ENCODE measurements at places on chromosomes 6 and 20.
A peak's percentile ranks its signal among the peaks of the same experiment; 100 is the strongest.

- no peak for DNase-seq
Measured at GRCh38 chr20:5770231-5770986, 20.2 kb downstream of the SHLD1 start.

DNA sequence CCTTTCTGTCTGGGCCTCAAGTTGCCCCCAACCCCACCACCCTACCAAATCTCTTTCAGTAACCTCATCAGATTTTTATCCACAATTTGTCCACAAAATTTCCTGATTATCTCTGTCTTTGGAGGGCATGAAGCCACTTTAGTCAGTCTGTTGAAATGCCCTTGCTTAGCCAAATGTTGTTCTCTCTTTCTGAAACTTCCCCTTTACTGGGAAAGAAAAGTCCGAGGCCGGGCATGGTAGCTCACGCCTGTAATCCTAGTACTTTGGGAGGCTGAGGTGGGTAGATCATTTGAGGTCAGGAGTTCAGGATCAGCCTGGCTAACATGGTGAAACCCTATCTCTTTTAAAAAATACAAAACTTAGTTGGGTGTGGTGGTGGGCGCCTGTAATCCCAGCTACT, 33.8 kb downstream of the TOMM6 start:
- no peak for DNase-seq

- no peak for DNase-seq
Measured at GRCh38 chr6:16398587-16398986, 160.2 kb downstream of the GMPR start.

DNA sequence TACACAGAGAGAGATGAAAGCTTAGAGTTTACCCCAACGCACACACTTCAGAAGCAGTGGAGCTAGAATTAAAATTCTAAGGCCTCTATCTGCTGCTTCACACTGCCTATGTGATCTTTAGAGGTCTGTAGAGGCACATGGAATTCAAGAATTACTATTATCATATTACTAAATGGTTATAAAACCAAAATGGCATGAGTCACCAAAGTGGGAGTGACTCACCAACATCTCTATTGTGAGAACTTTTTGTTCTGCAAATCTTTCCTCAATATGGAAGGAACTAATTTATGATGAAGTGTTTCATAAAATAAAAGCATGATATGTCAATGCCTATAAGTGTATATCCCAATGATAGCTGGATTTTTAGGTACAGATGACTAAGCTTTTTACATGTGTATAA, 28.5 kb upstream of the TMEM244 start:
- no peak for DNase-seq

DNA sequence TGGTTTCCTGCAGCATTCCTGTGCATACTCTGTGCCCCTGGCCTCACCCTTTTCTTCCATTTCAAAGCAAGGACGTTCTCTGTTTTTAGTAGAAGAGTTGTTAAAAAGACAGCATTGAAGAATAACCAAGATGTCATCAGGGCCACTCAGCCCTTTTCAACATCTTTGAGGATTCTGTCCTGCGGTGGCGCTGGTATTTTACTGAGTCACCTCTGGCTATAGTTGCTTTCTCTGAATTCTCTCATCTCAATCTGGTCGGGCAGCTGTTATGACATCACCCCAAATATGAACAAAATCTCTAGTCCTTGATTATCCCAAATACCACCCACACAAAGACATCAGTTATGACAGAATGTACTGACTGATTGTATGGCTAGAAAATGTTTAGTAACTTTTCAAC, 204.2 kb downstream of the GRIK2 start:
- no peak for DNase-seq

- no peak for DNase-seq
Measured at GRCh38 chr6:152386131-152386530, 251.0 kb downstream of the SYNE1 start.

- DNase-seq = no peak
Measured at GRCh38 chr6:129860908-129861665, at the start of gene TMEM244. TMEM244 (minus strand) TSS chr6:129861315; CDS start chr6:129861188, 127 bp downstream.

GRCh38 chr6:92050216-92050615, 1369.1 kb downstream of the EPHA7 start:
- DNase-seq = no peak

- no peak for DNase-seq
Measured at GRCh38 chr20:5395932-5396727, 79.4 kb upstream of the PROKR2 start.

- DNase-seq = no peak
Measured at GRCh38 chr6:146544616-146545182, 1.1 kb downstream of the RAB32 start.

DNA sequence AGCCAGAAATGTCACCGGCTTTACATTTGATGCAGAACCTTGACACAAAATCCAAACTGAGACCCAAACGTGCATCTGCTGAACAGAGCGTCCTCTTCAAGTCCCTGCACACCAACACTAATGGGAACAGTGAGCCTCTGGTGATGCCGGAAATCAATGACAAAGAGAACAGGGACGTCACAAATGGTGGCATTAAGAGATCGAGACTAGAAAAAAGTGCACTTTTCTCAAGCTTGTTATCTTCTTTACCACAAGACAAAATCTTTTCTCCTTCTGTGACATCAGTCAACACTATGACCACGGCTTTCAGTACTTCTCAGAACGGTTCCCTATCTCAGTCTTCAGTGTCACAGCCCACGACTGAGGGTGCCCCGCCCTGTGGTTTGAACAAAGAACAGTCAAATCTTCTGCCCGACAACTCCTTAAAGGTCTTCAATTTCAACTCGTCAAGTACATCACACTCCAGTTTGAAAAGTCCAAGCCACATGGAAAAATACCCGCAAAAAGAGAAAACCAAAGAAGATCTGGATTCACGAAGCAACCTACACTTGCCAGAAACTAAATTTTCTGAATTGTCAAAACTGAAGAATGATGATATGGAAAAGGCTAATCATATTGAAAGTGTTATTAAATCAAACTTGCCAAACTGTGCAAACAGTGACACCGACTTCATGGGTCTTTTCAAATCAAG, 108.4 kb downstream of the RTN4IP1 start:
- DNase-seq = no peak

- DNase-seq = no peak
Measured at GRCh38 chr6:148225871-148226270, 116.8 kb upstream of the SASH1 start.

DNA sequence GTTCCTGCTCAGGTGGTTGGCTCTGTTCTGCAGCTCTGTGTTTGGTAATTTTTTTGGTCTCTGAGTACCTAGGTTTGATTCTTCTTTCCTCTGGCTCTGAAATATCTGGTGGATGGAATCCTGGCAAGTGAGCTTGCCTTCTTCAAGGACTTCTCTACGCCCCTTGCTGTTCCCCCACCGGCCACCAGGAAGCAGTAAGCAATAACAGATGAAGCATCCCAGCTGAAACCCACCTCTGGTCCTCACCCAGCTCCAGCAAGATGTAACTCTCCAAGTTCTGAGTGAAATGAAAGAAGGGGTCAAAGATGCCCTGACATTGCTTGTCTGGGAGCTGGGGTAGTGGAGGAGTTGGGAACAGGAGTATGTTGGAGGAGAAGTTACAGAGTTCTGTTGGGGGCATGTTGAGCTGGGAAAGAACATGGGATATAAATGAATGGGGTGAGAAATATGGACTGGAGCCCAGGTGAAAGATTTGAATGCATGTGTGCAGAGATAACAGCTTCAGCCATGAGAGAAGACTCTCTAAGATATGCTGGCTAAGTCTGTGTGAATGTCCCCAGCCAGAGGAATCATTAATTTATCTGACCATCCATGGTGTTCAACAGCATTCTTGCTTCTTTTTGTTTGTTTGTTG, 51.3 kb upstream of the GLP1R start:
- DNase-seq = peak; percentile 49

- no peak for DNase-seq
Measured at GRCh38 chr6:150070236-150070818, 1.4 kb upstream of the ULBP3 start.

DNA sequence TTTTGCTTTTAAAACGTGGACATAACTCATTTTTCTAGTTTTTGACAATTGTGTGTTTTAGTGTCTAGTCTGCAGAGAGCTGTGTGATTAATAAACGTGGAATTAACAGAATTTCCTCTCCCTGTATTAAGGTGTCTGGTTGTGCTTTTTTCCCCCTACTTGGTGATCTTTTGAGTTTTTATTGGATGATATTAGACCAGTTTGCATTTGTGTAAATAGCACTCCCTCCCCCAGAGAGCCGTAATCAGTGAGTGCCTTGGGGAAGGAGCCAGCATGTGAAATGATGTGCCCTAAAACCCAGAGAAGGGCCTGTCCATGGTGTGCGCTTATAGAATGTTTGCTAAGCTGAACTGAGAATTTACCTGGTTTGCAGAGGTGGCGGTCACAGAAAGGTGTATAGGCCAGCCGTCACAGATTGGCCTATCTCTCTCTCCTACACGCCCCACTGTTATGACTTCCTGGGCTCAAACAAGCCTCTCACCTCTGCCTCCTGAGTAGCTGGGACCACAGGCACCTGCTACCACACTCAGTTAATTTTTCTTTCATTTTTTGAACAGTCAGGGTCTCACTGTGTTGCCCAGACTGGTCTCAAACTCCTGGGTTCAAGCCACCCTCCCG, 42.4 kb downstream of the ALDH5A1 start:
- no peak for DNase-seq

- DNase-seq = no peak
Measured at GRCh38 chr6:137191236-137191635, 17.8 kb upstream of the IL22RA2 start.

GRCh38 chr6:135537741-135538301, 40.3 kb upstream of the AHI1 start:
- DNase-seq = no peak

DNA sequence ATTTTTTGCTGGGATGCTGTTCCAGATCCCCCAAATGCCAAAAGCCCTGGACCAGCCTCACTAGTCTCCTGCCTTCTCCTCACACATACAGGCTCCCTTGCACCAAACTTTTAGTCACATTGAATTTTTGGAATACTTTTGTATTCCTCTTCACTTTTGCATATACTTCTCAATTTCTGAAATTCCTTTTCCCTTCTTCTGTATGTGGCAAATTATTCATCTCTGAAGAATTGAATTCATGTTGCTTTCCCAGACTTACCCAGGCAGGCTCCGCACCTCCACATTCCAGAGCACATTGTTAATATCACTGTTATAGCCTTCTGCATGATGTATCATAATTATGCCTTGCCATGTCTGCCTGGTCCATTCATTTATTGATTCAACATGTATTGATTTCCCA, 255.3 kb upstream of the POU3F2 start:
- DNase-seq = no peak

DNA sequence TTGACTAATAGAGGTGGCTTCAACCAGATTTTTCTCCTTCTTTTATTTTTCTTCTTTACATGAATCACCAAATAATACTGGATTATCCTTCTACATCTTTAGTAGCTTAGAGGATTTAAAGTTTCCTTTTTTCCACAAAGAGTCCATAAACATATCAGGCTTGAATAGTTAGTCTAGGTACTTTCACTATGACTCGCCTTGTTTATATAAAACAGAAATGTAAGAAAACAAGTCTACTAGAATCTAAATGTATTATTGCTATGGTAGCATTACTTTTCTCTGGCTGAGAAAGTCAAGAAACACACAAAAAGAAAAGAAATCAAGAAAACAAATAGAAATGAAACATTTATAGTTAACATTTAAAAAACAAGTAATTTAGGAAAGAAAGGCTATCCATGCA, 215.2 kb downstream of the PTPRK start:
- no peak for DNase-seq

GRCh38 chr6:166382500-166382932, 224 bp downstream of the MPC1 start:
- no peak for DNase-seq

- peak; percentile 37 for DNase-seq
Measured at GRCh38 chr20:25223179-25223661, 24.7 kb upstream of the PYGB start.

DNA sequence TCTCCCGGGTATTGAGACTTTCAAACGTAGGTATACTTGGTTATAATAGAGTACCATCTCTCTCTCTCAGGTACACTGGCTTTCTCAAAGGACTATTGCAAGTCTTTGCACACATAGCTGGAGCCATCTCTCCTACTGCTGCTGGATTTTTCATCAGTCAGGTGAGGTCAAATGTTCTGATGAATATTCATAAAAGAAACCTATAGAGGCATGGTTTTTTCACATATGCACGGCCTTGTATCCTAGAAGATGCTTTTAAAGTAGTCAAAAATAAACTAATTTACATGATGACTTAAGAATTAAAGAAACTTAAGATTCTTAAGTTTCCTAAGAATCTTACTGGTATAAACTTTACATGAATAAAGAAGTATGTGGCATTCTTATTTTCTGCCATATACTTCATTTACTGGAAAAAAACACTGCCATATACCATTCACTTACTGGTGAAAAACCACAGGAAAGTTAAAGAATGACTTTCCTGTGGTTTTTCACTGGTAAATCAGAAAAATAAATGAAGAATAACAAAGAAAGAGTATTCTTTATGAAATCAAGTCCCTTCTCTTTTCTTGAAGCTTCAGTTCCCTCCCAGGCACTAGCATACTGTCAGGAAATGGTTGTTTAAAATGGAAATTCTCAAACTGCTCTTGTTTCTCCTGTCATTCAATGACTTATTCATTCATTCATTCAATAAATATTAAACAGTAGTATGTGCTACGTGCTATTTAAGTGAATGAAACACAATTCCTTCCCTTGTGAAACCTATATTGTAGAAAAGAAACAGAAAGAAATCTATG, 23.5 kb downstream of the SLC17A4 start:
- DNase-seq = no peak

- DNase-seq = no peak
Measured at GRCh38 chr6:45895569-45895968, 120.1 kb downstream of the CLIC5 start.

DNA sequence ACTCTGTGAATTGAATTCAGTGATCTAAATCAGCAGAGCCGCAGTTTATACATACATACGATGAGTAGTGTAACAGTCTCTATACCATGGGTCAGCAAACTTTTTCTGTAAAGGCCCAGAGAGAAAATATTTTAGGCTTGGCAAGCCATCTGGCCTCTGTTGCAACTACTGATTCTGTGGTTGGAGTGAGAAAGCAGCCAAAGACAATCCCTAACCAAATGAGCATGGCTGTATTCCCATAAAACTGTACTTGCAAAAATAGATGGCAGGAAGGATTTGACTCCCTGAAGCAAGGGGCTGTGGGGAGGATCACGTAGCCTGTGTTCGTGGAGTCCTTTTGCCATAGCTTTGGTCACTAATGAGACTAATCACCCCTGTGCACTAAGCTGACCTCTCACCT, 17.9 kb upstream of the MOCS1 start:
- DNase-seq = no peak

- peak; percentile 46 for DNase-seq
Measured at GRCh38 chr6:32046450-32047083, 8.4 kb downstream of the CYP21A2 start.

GRCh38 chr6:29723262-29723665, at the start of gene HLA-F:
HLA-F (plus strand) TSS chr6:29723434; CDS start chr6:29723464, 30 bp downstream.
- peak; percentile 38 for DNase-seq

GRCh38 chr20:31989030-31989645, 21.1 kb upstream of the CCM2L start:
- DNase-seq = no peak

DNA sequence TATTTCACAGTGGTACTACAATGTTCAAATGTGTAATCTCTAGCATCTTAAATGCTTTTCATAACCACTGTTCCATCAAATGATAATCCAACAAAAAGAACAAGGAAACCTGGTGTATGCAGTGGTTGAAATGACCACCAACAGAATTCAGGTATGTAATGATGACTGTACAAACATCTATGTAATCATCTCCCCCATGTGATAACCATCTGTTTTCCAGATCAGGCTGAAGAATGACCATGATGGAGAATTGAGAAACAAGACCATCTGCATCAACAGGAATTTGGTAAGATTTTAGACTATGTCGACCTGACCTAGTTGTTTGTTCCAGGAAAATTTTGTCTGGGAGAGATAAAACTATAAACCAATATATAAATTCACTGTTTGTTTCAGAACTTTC, 81.3 kb upstream of the ASCC3 start:
- no peak for DNase-seq

- no peak for DNase-seq
Measured at GRCh38 chr20:48165401-48165685, 380.1 kb upstream of the SULF2 start.
